Inflammatory macrophage treated with lipopolysaccharide for 1 hour (primary cell): ENCODE measurements at places on chromosomes 12 and 14.

GRCh38 chr12:105538880-105539279 lies 208.4 kb downstream of the C12orf75 start:
- DNase-seq = no peak

DNA sequence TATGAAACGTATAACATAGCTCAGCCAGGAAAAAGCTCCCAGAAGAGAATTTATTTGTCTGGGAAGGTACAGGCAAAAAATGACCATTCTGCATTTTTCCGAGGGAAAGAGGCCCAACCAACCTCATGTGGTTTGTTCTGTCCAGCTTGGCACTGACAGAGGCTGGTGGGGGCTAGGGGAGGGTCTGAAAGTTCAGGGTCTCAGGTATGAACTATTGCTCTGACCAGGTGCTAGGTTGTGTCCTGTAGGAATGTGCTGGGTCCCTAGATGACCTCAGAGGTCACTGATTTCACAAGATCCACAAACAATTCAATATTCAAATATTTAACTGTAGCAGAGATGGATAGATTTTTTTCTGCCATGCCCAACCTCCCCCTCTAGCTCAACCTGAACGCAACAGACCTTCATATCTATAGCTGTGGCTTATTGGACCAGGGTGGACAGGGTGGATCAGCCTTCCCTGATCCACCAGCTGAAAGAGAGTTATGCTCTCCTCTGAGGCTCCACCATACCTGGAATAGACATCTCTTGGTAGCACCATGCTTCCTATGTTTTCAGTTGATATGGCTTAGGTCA lies 32.9 kb upstream of the IFT81 start:
- no peak for DNase-seq

GRCh38 chr12:79686171-79686570 lies 4.6 kb downstream of the PAWR start:
- DNase-seq = no peak

- no peak for DNase-seq
These were observed 59.2 kb downstream of the VWF start for GRCh38 chr12:6065131-6065862.

DNA sequence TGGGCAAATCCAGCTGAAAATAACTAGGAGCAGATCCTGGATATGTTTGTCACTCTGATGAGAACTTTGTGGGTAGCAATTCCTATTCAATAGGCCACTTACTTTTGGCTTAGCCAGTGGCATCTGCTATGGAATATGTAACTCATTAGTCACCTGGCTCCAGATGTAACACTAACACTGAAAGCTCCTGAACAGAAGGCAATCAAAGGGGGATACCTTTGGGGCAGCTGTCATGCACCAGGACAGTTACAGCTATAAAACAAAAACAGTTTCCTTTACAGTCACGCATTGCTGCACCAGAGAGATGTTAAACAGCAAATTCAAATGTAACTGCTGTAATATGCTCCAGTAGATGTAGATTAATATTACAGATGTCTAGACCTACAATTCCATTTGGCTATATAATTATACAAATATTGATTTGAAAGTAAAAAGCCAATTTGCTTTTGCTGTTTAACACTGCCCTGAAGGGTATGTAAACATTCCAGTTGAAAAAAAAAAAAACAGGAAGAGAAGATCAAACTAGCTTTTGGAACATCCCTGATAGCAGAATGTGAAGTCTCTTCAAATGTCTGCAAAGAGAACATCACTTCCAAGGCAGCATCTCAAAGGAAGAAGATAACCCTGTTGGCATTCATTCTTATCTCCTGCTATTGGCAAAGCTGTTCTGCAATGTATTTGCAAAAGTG lies 18.4 kb downstream of the RACGAP1 start:
- no peak for DNase-seq

GRCh38 chr14:34113991-34114390 lies 163.1 kb upstream of the EGLN3 start:
- DNase-seq = no peak

DNA sequence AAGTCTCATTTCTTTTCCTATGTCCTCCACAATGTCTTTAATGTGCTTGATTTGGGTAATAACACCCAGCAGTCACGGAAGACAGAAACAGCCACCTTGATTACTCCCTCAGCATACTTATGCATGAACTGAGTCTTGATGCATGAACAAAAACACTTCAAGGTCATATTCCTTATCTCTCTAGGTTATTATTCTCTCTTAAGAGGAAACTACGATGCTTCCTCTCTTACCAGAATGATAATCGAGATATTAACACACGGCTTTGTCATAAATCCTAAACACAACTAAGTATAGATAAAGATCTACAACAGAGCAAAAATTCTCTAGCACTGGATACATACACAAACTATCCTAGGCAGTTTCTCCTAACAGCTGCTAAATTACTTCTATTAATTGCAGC lies 583.5 kb upstream of the ATP2B1 start:
- DNase-seq = no peak

GRCh38 chr12:56778756-56779155 lies 15.6 kb downstream of the HSD17B6 start:
- DNase-seq = no peak

DNA sequence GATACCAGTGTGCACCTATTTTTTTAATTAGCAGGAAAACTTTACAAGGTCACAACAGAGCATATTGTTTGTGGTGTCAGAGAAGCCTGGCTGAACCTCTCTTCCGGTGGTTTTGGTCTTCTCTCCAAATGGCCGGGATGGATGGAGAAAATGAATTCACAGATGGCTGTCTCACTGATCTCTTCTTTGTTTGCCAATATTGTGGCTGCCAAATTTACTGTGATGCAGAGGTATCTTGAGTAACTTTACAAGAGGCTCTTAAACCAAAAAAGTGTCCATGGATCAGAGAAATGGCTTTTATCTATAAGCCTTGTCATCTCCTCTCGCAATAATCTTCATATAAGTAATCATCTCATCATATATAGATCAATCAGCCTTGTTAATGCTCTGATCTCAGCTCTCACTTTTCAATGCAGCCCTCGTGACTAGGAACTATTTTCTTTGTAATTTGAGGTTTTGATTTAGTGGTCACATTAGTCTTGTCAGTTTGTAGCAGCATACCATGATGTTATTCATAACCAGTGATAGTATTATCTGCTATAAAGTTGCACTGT lies 308.1 kb downstream of the EGLN3 start:
- no peak for DNase-seq

- peak; percentile 8 for DNase-seq
These were observed 3.7 kb downstream of the KMT5A start for GRCh38 chr12:123387508-123388176.

DNA sequence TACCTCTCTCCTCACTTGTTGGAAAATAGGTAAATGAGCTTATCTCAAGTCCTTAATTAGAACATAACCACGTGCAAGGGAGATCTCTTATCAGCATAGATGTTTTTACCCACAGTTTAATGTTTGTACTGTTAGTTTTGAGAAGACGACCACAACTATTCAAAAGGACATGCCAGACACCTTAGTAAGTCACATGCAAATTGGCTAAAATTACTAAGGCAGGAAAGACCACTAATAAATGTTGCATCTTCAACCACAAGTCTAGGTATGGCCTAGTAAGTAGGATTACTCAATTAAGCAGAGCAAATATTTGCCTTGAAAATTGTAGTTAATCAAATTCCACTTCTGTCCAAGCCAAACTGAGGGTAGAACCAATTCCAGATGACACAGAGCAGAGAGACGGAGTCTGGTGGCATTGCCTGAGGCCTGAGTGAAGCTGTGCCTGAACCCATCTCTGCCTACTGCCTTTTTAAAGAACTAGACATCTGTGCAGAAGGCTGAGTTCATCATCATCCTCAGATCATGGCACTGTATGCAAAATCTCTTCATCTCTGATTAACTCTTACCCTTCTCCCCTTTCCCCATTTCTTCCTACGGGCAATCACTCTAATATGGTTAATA lies 29.7 kb upstream of the CHST11 start:
- DNase-seq = no peak

DNA sequence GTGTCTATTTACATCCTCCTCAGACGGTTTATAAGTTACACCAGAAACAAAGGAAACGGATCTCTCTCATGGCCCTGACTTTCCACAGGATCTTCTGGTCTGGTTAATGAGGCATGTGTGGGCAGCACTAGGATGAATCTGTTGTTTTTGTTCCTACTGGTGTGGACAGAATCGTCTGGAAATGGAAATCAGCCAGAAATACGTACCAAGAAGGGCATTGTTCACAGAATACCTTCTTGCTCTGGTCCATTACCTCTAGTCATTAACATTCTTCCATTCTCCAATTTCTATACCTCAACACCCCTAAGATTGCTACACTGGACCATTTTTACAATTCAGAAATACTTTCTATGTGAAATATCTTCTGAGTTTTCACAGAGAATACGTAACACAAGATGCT lies 86.0 kb downstream of the TPH2 start:
- no peak for DNase-seq

DNA sequence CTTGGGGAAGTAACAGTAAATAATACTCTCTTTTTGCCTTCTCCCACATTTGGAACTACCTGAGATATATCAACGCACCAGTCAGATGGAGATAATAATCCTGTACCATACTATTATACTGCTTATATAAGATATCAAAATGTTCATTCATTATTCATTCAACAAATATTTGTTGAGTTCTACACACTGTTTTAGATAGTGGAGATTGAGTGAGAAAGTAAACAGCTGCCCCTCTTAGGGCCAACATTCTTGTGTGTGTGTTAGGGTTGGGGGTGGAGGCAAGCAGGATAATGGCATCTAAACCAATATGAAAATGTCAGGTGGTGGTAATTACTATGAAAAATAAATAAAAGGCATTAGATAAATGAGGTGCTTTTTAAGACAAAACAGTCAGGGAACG lies 14.0 kb downstream of the MIS18BP1 start:
- DNase-seq = no peak

DNA sequence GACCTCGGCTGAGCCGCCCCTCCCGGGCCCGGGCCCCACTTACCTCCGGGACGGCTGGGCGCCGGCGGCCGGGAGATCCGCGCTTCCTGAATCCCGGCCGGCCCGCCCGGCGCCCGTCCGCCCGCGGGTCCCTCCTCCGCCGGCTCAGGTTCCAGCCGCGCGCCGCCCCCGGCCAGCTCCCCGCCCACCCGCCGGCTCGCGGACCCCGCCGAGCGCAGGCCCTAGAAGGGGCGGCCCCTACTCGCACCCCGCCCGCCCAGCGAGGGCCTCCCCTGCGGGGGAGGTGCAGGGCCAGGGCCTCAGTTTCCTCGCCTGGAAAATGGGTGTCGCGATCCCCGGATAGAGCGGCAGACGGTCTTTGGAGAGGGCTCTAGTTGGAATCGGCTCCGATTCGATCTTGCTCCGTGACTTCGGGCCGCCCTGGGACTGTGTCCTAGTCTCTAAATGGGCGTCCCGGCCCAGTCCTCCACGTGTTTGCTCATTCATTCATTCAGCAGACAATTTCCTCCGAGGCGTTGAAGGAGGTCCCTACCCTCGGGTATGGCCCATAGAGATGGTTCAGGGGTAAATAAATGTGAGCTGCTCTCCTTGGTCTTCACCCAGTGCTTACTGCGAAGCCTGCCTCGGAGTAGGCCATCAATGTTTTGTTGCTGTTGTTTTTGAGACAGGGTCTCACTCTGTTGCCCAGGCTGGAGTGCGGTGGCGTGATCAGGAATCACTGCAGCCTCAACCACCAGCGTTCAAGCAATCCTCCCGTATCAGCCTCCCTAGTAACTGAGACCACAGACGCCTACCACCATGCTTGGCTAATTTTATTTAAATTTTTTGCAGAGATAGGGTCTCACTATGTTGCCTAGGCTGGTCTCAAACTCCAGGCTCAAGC lies at the start of gene TRPV4:
Gene TRPV4, minus strand, starts transcription at position 92 of the 883 bp plus-strand sequence. CDS start 18,602 bp downstream, outside the sequence.
- no peak for DNase-seq

GRCh38 chr14:45728434-45729225 lies 475.6 kb upstream of the MIS18BP1 start:
- no peak for DNase-seq

GRCh38 chr14:23252420-23253333 lies 14.9 kb downstream of the RNF212B start:
- peak; percentile 30 for DNase-seq

DNA sequence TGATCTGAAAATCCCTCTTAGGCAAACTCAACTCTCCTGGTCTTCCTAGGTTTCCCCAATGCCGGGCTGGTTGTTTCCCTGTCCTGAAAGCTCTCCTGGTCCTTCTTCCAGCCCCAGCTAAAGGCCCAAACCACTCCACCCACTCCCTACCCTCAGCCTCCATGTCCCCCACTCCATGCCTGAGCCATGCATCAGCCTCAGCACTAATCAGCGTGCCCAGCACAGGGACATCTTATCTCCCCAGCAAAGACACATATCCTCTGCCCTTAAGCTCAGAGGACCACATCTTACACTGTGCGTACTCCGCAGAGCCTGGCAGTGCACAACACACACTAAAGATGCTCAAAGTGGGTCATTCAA lies 25.9 kb downstream of the ACTN1 start:
- DNase-seq = no peak

GRCh38 chr14:75568791-75569190 lies 9.6 kb upstream of the FLVCR2 start:
- no peak for DNase-seq

DNA sequence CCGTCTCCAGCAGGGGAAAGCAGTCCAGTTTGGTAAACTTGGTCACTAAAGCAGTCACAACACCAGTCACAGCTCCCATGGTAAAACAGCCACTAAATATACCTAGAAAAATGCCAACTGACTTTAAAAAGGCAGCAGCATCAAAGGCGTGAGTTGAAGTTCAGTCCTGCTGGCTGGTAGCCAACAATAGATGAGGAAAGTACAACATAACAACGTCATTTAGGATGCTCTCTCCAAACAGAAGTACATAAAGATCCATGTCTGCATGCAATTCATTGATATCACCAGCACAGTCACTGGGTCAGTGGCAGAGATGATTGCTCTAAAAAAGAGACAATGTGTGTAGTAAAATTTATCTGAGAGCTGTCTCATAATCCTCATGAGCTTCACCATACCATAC lies 59.3 kb upstream of the TMPO start:
- no peak for DNase-seq
